ENCODE measurements at places on chromosomes 1 and 21. TPM values are rescaled to one million over a fixed set of nuclear protein-coding genes. Genes with fewer than 3 reads are reported as not detected.

The LMOD1 gene
- 3.5 TPM for total RNA-seq

The NBPF19 gene
- total RNA-seq, result 9.4 TPM

The VAMP3 gene
- total RNA-seq, result 58.6 TPM

The FAM72C gene
- total RNA-seq, result 0.09 TPM

The TMEM240 gene
- 5.4 TPM for total RNA-seq

The RGS16 gene
- 1.1 TPM for total RNA-seq

The CFAP74 gene
- total RNA-seq, result not detected

The SUSD4 gene
- under 0.01 TPM for total RNA-seq

All from bronchial smooth muscle cell (primary cell).